Heart right ventricle (tissue), 16 donors: ENCODE measurements at places on chromosomes 3 and 15.

GRCh38 chr15:62844564-62845240 is 197.8 kb upstream of the TPM1 start:
- H3K27ac ChIP-seq: no peak overlapping the region
- peaks cover 12% of the 10 kb centered on the region for H3K4me1 ChIP-seq
- no peak for DNase-seq
- peaks cover 16% of the 10 kb centered on the region for H3K36me3 ChIP-seq
- no peak overlapping the region for H3K4me3 ChIP-seq
- H3K27me3 ChIP-seq: no peaks in the 10 kb centered on the region

GRCh38 chr3:62992520-62992919 is 117.3 kb upstream of the CADPS start:
- no peaks in the 10 kb centered on the region for H3K4me1 ChIP-seq
- H3K36me3 ChIP-seq: no peaks in the 10 kb centered on the region
- no peak overlapping the region for H3K27ac ChIP-seq
- no peaks in the 10 kb centered on the region for H3K27me3 ChIP-seq

DNA sequence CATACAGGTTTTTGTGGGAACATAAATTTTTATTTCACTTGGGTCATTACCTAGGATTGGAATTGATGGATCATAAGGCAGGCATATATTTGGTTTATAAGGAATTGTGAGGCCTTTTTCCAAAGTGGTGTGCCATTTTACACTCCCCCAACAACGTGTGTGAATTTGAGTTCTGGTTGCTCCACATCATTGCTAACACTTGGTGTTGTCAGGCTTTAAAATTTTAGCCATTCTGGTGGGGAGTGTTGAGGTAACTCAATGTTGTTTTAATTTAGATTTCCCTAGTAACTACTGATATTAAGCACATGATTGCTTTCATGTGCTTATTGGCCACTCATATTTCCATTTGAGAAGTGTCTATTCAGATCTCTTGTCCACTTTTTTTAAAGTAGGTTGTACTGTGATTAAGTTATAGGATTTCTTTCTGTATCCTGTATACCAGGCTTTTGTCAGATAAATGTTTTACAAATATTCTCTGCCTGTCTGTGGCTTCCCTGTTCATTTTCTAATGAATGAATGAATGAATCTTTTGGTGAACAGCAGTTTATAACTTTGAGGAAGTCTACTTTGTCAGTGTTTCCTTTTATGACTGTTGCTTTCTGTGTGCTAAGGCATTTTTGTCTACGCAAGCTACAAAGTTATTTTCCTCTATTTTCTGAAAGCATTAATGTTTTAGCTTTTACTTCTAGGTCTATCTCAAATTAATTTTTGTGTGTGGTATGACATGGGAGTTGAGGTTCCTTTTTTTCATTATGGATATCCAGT is 17.9 kb upstream of the NR2C2 start:
- H3K4me3 ChIP-seq: no peak overlapping the region
- H3K27ac ChIP-seq: no peak overlapping the region
- H3K4me1 ChIP-seq: no peaks in the 10 kb centered on the region

GRCh38 chr3:189690237-189690636 is 59.0 kb downstream of the TP63 start:
- H3K4me3 ChIP-seq: no peak overlapping the region
- H3K27me3 ChIP-seq: no peaks in the 10 kb centered on the region
- H3K27ac ChIP-seq: no peak overlapping the region
- no peaks in the 10 kb centered on the region for H3K36me3 ChIP-seq

GRCh38 chr3:160949460-160949859 is 155.7 kb downstream of the B3GALNT1 start:
- DNase-seq: no peak
- no peak overlapping the region for H3K4me3 ChIP-seq
- H3K4me1 ChIP-seq: peaks cover 6% of the 10 kb centered on the region
- no peaks in the 10 kb centered on the region for H3K36me3 ChIP-seq

- H3K27me3 ChIP-seq: no peaks in the 10 kb centered on the region
- H3K4me3 ChIP-seq: no peak overlapping the region
- no peaks in the 10 kb centered on the region for H3K36me3 ChIP-seq
- DNase-seq: no peak
- H3K27ac ChIP-seq: peak overlapping the region; percentile 57
Observed at GRCh38 chr15:46088486-46089445, 453.9 kb downstream of the SQOR start.

DNA sequence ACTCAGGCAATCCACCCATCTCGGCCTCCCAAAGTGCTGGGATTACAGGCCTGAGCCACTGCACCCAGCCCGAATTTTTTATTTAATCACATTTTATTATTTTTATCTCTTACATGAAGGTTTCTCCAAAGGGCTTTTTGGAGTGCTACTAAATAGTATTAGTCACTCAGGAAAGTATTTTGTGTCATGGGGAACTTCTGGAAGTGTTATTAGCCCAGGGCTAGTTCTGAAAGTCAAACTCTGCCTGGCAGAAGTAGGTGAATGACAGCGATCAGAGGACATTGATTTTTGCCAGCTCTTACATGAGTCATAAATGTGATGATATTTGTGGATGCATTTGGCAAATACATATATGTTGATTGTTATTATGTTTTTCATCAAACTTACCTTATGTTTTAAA is 48.7 kb downstream of the ZPLD1 start:
- no peaks in the 10 kb centered on the region for H3K4me1 ChIP-seq
- H3K36me3 ChIP-seq: no peaks in the 10 kb centered on the region
- H3K4me3 ChIP-seq: no peak overlapping the region
- H3K27me3 ChIP-seq: no peaks in the 10 kb centered on the region

- H3K36me3 ChIP-seq: no peaks in the 10 kb centered on the region
- no peaks in the 10 kb centered on the region for H3K27me3 ChIP-seq
- DNase-seq: no peak
- H3K4me3 ChIP-seq: no peak overlapping the region
- no peak overlapping the region for H3K27ac ChIP-seq
Observed at GRCh38 chr3:177463863-177464262, 266.6 kb upstream of the TBL1XR1 start.

- H3K27ac ChIP-seq: no peak overlapping the region
- no peaks in the 10 kb centered on the region for H3K36me3 ChIP-seq
- H3K4me1 ChIP-seq: no peaks in the 10 kb centered on the region
Observed at GRCh38 chr3:40677749-40678148, 153.0 kb downstream of the ZNF621 start.

- no peaks in the 10 kb centered on the region for H3K36me3 ChIP-seq
- H3K4me3 ChIP-seq: no peak overlapping the region
Observed at GRCh38 chr3:16670191-16670590, 65.0 kb upstream of the DAZL start.

DNA sequence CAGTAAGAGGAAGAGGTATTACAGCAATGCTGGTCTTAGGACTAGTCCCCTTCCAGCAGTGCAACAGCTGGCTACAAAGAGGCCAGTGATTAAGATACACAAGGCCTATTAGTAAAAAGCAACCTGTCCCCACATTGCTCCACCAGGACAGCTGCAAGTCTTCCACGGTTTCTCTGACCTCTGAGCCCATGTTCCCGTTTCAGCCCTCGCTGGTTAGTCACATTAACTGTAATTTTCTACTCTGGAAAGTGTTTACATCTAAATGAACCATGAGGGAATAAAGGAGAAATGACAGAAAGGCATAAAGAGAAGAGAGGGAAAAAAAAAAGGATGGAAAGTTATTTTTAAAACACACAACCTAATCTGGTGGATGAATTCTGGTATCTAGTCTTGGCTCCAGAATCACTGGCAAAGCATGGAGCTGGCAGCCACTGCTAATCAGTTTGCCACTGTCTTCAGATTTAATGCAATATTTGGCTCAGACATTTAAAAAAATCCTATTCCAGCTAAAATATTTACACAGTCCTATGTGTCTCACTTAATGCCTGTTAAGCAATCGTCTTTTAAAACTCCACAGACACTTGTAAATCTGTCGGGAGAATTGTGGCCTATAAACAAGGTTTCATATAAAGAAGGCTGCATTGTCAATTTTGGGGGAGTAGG is 154.9 kb downstream of the GREM1 start:
- H3K27ac ChIP-seq: peak overlapping the region; percentile 42
- peak; percentile 7 for DNase-seq
- no peaks in the 10 kb centered on the region for H3K27me3 ChIP-seq
- H3K4me1 ChIP-seq: no peaks in the 10 kb centered on the region

DNA sequence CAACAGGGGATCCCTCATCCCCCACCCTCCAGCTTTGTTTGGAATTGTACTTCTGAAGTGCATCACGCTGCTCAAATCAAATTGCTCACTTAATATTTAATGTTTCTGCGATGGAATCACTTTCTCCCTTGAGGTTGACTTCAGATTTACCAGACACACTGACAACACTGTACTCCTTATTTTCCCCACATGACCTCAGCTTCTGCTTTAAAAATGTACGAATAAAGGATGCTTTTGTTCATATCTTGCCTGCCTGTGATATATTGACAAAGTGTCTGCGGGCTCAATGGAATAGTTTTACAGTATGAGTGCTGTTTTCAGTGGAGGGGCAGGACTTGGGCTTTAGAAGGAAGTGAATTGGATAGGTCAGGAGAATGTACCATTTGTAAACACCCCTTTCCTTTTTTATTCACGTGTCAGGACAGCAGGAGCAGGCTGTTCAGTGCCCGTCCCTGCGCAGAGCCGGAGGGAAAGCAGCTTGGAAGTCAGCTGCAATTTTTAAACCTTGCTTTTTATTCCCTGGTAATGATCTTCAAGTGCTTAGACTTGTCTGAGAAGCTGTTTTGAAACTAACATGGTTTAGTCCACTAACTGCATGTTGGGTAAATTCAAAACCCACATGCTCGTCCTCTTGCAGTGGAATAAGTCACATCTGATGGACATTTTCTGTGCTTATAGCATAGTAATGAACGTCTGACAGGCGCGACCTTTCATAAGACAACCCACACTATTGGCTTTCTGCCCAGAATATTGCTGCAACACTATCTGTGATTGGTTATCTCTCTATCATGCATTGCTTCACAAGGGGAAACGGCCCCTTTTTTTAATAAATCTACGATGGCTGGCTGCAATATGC is 29.9 kb downstream of the MBNL1 start:
- peak overlapping the region; percentile 53 for H3K27ac ChIP-seq
- peaks cover 25% of the 10 kb centered on the region for H3K36me3 ChIP-seq
- H3K27me3 ChIP-seq: no peaks in the 10 kb centered on the region
- H3K4me1 ChIP-seq: peaks cover 94% of the 10 kb centered on the region
- peak; percentile 63 for DNase-seq

GRCh38 chr15:74594455-74594854 is 21.2 kb upstream of the CLK3 start:
- H3K4me1 ChIP-seq: peaks cover 23% of the 10 kb centered on the region
- DNase-seq: no peak
- no peak overlapping the region for H3K4me3 ChIP-seq
- no peaks in the 10 kb centered on the region for H3K36me3 ChIP-seq

GRCh38 chr15:73352082-73352481 is 16.7 kb downstream of the HCN4 start:
- H3K27ac ChIP-seq: no peak overlapping the region
- H3K27me3 ChIP-seq: peaks cover 3% of the 10 kb centered on the region
- DNase-seq: peak; percentile 65
- no peak overlapping the region for H3K4me3 ChIP-seq
- H3K36me3 ChIP-seq: no peaks in the 10 kb centered on the region
